ENCODE measurements at places on chromosomes 3 and 15.

DNA sequence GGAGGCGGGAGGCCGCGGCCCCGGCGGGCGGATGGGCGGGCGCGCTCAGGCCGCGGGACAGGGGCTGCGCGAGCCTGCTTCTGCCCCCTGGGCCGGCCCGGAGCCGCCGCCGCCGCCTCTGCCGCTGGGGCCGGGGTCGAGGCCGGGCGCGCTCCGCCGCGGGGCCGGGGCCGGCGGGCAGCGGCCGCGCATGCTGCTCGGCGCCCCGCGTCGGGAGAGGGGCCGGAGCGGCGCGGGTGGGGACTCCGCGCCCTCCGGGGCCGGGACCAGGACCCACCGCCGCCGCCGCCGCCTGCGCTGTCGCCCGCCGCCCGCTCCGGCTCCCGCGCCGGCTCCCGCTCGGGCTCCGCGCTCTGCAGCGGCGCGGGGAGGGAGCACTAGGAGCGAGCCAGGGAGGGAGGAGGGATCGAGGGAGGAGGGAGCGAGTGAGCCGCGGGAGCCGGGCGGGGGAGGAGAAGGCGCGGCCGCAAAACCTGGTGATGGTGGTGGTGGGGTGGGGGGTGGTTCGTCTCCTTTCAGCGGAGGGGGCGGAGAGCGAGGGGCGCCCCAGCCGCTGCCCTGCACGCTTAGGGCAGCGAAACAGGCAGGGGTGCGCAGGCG, at the start of gene LINGO1:
Gene LINGO1 (minus strand): TSS at position 379 of the 600 bp plus-strand sequence. CDS start 597 bp downstream, outside the sequence.
- DNase-seq: no peak

DNA sequence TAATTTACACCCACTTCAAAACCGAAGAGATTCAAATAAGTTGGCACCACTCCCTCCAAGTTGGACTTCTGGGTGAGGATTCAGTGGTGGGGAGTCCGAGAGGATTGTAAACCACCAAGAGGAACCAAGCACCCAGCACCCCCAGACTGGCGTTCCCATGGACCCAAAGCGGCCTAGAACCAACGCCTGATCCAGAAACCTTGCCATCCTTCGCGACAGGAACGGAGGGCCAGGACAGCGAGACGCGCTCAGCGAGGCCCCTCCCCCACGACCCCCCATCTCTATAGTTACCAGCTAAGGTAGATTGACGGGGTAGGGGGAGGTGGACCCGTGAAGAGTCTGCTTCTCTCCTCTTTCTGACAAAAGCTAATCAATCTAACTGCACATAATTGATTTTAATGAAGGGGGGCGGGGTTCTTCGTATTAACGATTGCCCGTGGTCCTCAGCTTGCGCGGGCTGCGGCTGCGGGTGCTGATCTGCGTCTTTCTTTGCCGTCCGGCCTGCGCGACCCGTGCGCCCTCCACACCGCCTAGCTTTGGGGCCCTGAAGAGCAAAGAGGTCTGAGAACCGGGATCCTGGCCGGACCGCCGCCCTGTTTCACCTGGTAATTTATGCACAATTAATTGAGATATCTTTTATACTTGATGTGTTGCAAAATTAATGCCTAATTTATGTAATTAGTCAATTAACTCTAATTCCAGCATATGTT, 10.9 kb upstream of the FOXB1 start:
- no peak for DNase-seq

GRCh38 chr15:74869726-74870407, 3.3 kb downstream of the SCAMP2 start:
- DNase-seq: peak; percentile 43

DNA sequence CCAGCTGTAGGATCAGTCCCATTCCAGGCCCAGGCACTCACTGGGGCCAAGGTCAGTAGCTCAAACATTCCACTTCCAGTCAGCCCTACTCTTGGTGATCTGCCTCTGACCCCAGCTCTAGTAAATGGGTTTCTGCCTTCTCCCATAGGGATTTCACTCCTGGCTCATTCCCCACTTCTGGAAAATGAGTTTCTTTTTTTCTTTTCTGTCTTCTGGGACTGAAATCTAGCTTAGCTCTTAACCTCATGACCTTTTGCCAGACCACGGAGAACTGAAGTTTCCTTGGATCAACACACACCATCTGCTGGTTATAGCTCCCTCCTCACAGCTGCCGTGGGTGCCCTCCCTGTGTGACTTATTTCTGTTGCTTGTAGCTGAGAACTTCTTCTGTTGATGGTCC, 21.3 kb downstream of the MME start:
- no peak for DNase-seq

- DNase-seq: no peak
Observed at GRCh38 chr3:191568206-191568605, 107.2 kb downstream of the PYDC2 start.

GRCh38 chr15:75007216-75007615, 11.9 kb downstream of the SCAMP5 start:
- DNase-seq: no peak

GRCh38 chr15:51096976-51097375, 2.3 kb upstream of the TNFAIP8L3 start:
- DNase-seq: no peak

- no peak for DNase-seq
Observed at GRCh38 chr3:123459862-123460261, 11.0 kb upstream of the ADCY5 start.

DNA sequence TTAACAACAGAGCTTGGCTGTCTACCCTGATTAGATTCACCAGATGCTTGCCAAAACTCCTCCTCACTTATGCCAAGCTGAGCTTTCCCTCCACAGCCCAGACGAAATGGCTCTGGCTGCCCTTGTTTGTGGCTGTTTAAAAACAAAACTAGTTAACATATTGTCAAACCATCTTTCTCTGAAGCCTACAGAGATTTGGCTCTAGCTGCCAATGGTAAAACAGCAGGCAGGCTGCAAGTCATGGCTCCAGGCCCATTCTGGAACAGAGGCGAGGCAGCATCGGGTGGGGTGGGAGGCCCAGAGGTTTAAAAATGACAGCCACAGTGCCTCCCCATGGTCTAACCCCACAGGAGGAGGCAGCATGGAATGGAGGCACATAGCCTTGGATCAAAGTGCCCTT, 75.9 kb downstream of the SCN5A start:
- no peak for DNase-seq

DNA sequence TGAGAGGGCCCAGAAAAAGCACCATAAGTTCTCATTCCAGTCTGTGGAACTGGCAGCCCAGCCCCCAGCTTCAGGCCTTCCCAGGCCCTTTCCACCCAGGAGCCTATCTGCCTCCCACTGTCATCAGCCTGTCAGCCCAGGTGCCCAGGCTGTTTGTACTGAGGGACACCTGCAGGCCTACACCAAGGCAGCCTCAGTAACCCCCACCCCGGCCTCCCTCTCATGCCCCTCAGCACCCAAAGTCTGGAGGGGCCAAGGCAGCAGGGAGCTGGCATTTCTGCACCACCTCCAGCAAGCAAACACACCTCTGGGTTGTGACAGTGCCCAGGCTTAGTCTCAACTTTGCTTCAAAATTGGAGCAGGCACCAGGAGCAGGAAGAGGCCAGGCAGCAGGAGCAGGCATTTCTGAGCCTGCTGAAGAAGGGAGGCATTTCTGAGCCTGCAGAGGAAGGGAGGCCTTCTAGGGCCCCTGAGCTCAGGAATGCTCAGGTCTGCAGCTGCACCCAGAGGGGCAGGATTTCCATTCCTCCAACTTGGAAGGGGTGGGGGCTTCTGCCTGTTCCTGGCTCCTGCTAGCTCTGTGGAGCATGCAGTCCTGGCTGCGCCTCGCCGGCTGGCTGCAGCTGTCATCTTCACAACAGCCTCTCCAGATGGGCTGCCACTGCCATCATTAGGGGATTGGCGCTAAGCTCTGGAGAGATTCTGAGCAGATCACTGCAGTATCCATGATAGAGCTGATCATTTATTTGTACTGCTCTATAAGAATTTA, 396.1 kb downstream of the UNC13C start:
- DNase-seq: no peak

GRCh38 chr3:160661660-160662059, 15.3 kb upstream of the ARL14 start:
- no peak for DNase-seq

- DNase-seq: no peak
Observed at GRCh38 chr3:126026277-126026751, 57.3 kb downstream of the ROPN1B start.

- DNase-seq: no peak
Observed at GRCh38 chr3:63046152-63046551, 170.9 kb upstream of the CADPS start.

DNA sequence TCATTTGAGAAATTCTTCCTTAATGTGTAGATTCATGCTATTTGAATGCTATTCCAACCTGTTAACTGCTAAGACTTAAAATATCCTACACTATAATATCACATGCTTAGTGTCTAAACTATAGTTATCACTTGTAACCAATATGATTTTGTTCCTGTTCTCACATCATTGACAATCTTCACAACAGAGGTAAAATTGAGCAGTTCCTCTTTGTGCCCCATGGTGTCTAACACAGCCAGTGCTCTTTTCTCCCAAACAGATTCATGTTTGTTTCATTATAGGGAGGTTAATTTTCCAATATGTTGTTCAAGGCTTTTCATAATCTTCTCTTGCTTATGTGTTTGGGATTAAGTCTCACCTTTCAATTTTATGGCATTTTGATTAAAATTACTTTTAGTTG, 591.1 kb downstream of the ZPLD1 start:
- no peak for DNase-seq

DNA sequence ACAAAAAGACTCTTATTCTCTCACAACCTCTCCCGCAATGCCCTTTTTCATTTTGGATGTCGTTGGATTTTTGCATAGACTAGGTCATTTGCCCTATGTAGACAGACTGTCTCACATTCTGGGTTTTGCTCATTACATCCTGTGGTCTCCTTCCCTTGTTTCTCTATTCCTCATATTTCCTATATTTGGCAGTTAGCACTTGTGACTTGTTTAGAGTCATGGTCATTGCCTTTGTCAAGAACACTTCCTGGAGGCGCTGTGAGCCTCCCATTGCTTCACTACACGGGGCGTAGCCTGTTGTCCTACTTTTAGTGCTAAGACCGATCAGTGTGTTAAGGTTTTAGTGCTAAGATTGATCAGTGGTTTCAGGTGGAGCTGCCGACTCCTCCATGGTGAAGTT, 16.1 kb upstream of the TATDN2 start:
- DNase-seq: no peak

DNA sequence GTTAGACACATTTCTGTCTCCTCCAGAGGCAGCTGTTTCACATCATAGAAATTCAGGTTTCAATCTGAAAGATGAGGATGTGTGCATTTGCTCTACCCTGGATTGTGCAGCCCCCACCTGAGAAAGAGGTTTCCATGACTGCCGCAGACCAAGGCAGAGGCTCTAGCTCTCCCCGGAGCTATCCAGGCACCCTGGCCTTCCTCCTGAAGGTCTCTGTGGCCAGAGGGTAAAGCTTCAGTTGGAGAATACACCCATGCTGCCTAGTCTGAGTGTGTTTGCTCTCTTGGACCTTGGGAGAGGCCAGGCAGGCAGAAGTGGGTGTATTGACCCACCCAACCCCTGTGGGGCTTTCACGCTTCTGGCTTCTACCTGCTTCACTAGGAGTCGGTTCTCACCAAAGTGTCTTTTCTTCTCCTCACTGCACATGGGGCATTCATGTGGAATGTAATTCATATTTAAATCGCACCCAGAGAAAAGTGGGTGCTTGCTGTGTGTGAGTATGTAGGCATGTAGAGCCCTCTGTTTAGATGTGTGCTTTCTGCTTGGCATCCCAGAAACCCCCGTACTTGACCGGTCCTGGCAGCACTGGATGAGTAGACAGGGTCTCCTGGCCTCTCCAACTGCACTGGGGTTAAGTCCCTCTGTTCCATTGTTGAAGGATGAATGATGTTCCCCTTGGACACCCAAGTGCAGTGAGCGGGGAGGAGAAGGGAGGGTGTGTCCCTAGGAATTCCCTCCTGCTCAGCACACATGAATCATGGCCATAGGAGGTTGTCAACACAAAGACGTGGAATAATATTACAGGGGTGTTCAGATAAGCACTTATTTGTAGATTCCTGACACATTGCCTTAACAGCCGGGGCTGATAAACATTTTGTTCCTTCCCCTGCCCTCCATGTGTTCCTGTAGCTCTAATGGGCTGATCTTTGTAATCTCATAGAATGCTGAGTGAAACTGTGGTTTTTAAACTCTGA, 20.3 kb upstream of the RAB6B start:
- DNase-seq: no peak

- DNase-seq: peak; percentile 9
Observed at GRCh38 chr3:72722930-72723726, 125.1 kb downstream of the SHQ1 start.

- peak; percentile 74 for DNase-seq
Observed at GRCh38 chr3:43378066-43378935, 92.0 kb downstream of the SNRK start.

- DNase-seq: no peak
Observed at GRCh38 chr15:31155151-31155550, 53.6 kb upstream of the TRPM1 start.

DNA sequence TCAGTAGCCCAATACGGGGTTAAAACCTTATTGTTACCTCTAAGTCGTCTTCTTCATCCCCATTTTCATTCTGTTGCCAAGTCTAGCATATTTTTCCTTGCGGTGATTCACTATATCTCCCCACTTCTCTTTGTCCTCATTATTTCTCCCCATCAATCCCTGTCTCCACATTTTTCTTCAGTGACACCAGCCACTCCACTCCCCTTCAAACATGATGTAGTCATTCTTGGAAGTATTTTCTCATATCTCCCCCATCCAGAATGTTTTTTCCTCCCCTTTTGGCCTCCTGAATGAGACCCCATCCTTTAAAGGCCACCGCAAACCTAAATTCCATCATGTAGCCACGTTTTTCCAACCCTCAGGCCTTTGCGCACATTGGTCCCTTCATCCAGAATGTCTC, 105.9 kb downstream of the TOP2B start:
- no peak for DNase-seq

- DNase-seq: no peak
Observed at GRCh38 chr3:37129871-37130270, 44.5 kb downstream of the LRRFIP2 start.

GRCh38 chr15:41462084-41462795, 31.4 kb upstream of the ITPKA start:
- no peak for DNase-seq

GRCh38 chr3:42501681-42502428, 588 bp upstream of the VIPR1 start:
- peak; percentile 76 for DNase-seq

DNA sequence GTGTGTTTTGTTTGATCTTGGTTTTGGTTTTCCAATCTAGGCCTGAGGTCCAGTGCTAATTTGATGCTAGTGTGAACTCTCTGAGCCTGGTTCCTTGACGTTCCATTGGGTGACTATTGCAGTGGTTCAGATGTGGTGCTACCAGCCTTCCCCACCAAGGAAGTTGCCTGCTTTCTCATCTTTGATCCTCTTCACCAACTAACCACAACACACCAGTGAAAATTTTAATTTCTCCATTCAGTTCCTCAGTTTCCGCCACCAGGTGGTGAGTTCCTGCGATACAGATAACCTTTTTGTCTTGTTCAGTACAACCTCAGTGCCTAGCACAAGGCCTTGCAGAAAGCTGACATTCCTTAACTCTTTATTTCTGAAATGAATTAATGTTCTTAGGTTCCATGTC, 337.4 kb upstream of the TPRG1 start:
- DNase-seq: peak; percentile 11

GRCh38 chr3:61665987-61666386, 104.6 kb downstream of the PTPRG start:
- no peak for DNase-seq

GRCh38 chr3:157375342-157375986, 61.2 kb upstream of the PTX3 start:
- DNase-seq: no peak

Measured in activated CD4-positive, alpha-beta T cell treated with anti-CD3 and anti-CD28 coated beads, Interleukin-2, amount 50 U/mL, for 48 hours (primary cell).